Subcutaneous preadipocyte (primary cell): ENCODE measurements at places on chromosomes 4 and X. TPM values are rescaled to one million over a fixed set of nuclear protein-coding genes. Genes with fewer than 3 reads are reported as not detected.

Gene CFAP47
- total RNA-seq: not detected in 2 replicates

Gene ARHGAP6
- 26.1 and 29.7 TPM in 2 replicates for total RNA-seq

Gene GAGE12E
- total RNA-seq: not detected in 2 replicates

Gene XK
- under 0.01 TPM in 1 of 2 replicates, not detected in the other for total RNA-seq

Gene ADAMTS3
- total RNA-seq: 1.1 and 1.2 TPM in 2 replicates

Gene NLRP2B
- not detected in 2 replicates for total RNA-seq

Gene PAGE2
- total RNA-seq: not detected in 2 replicates

Gene VBP1
- 49.6 and 55.5 TPM in 2 replicates for total RNA-seq

Gene SPATA4
- 0.20 TPM in 1 of 2 replicates, not detected in the other for total RNA-seq

Gene SOWAHB
- total RNA-seq: not detected in 2 replicates

Gene PLXNB3
- 4.4 and 4.9 TPM in 2 replicates for total RNA-seq

Gene KIF4A
- 11.0 and 17.8 TPM in 2 replicates for total RNA-seq

Gene SOD3
- total RNA-seq: 1.6 and 7.7 TPM in 2 replicates

Gene PHOX2B
- not detected in 2 replicates for total RNA-seq

Gene GYPE
- total RNA-seq: 0.73 and 3.3 TPM in 2 replicates

Gene SSX2
- not detected in 2 replicates for total RNA-seq

Gene LANCL3
- under 0.01 TPM in 1 of 2 replicates, not detected in the other for total RNA-seq

Gene IL15
- total RNA-seq: 1.5 and 1.6 TPM in 2 replicates

Gene LIMCH1
- total RNA-seq: 0.39 and 0.73 TPM in 2 replicates

Gene MUC7
- total RNA-seq: not detected in 2 replicates

Gene TRIML2
- total RNA-seq: 0.37 TPM in 1 of 2 replicates, not detected in the other

Gene RTL3
- total RNA-seq: not detected in 2 replicates

Gene HSD17B13
- total RNA-seq: under 0.01 TPM in 1 of 2 replicates, not detected in the other

Gene BMX
- not detected in 2 replicates for total RNA-seq

Gene LARP1B
- total RNA-seq: 17.3 and 27.8 TPM in 2 replicates

Gene CD40LG
- total RNA-seq: not detected in 2 replicates

Gene NUDT11
- 10.3 and 12.1 TPM in 2 replicates for total RNA-seq

Gene SHROOM2
- total RNA-seq: under 0.01 TPM in 1 of 2 replicates, not detected in the other

Gene KLHL8
- 9.6 and 13.9 TPM in 2 replicates for total RNA-seq

Gene PFKFB1
- not detected in 2 replicates for total RNA-seq

Gene ZNF182
- 2.6 and 3.1 TPM in 2 replicates for total RNA-seq

Gene SMPX
- total RNA-seq: not detected in 2 replicates

Gene BTK
- total RNA-seq: not detected in 2 replicates

Gene SPANXB1
- not detected in 2 replicates for total RNA-seq

Gene ADAM29
- not detected in 2 replicates for total RNA-seq

Gene PRR32
- total RNA-seq: not detected in 2 replicates

Gene VCX2
- total RNA-seq: not detected in 2 replicates

Gene ZNF711
- under 0.01 and 0.20 TPM in 2 replicates for total RNA-seq

Gene NXF2
- not detected in 2 replicates for total RNA-seq

Gene RENBP
- total RNA-seq: 3.7 TPM in 2 replicates

Gene EDA2R
- total RNA-seq: 20.9 and 31.1 TPM in 2 replicates

Gene F11
- total RNA-seq: not detected in 2 replicates

Gene CYBB
- total RNA-seq: not detected in 2 replicates

Gene BEX5
- total RNA-seq: not detected in 2 replicates

Gene PSMD10
- total RNA-seq: 59.6 and 65.8 TPM in 2 replicates

Gene DMP1
- total RNA-seq: not detected in 2 replicates

Gene PDGFC
- total RNA-seq: 22.4 and 70.4 TPM in 2 replicates

Gene TENT5D
- not detected in 2 replicates for total RNA-seq
